Camera-type eye (tissue), 1 donor: ENCODE measurements at places on chromosomes 2 and 18. TPM values are rescaled to one million over a fixed set of nuclear protein-coding genes. Genes with fewer than 3 reads are reported as not detected.

CXCR1 gene
- total RNA-seq, result 0.33 TPM

CNGA3 gene
- 9.7 TPM for total RNA-seq

GAD1 gene
- total RNA-seq, result 25.1 TPM

PID1 gene
- total RNA-seq, result 31.1 TPM

CELF4 gene
- 41.2 TPM for total RNA-seq
